Stimulated activated CD8-positive, alpha-beta memory T cell treated with anti-CD3 and anti-CD28 coated beads, Interleukin-4, amount 100 ng/mL, for 1 hour (primary cell): ENCODE measurements at places on chromosomes 5 and 9.

GRCh38 chr9:90964101-90965020 is 162.7 kb downstream of the SYK start:
- no peak for DNase-seq

DNA sequence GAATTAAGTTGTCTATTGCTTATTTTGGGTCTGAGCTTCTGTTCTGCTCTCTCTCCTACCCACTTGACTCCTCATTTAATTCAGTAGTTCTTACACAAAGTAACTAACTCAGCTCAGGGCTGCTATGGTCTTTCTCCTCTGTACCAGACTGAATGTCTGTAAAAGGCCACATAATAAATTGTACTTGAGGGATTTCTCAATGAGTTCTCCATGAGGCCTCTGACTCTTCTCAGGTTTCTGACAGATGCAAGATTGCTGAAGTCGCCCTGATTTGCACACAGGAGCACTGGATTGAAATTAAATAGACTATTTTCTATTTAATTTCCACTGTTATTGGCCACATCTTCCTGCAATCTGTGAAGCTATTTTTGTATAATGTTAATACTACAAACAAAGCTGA is 2.9 kb downstream of the IQGAP2 start:
- DNase-seq: no peak

- no peak for DNase-seq
Measured at GRCh38 chr5:61766141-61766540, 434.1 kb downstream of the ZSWIM6 start.

- DNase-seq: no peak
Measured at GRCh38 chr5:62190931-62191330, 115.1 kb upstream of the KIF2A start.

DNA sequence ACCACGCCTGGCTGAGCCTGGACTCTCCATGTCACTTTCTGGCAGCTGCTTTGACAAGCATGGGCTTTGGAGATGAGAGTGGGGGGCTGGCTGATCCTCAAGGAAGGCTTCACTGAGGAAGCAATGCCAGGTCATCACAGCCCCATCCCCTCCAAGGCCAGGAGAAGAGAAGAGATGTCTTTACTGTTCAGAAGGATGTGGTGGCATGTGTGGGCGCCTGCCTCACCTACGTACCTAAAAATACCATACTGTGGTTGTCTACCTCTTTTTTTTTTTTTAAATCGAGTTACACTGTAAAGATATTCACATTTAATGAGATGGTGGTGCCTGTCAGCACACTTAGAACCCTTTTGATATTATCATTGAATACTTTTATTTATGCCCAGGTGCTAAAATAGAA is 26.4 kb upstream of the CTNNA1 start:
- no peak for DNase-seq

GRCh38 chr5:107593009-107593408 is 77.7 kb downstream of the EFNA5 start:
- no peak for DNase-seq

- DNase-seq: no peak
Measured at GRCh38 chr5:132298298-132299212, 4.4 kb downstream of the SLC22A4 start.

- no peak for DNase-seq
Measured at GRCh38 chr9:29945012-29945411, 2371.7 kb upstream of the C9orf72 start.

DNA sequence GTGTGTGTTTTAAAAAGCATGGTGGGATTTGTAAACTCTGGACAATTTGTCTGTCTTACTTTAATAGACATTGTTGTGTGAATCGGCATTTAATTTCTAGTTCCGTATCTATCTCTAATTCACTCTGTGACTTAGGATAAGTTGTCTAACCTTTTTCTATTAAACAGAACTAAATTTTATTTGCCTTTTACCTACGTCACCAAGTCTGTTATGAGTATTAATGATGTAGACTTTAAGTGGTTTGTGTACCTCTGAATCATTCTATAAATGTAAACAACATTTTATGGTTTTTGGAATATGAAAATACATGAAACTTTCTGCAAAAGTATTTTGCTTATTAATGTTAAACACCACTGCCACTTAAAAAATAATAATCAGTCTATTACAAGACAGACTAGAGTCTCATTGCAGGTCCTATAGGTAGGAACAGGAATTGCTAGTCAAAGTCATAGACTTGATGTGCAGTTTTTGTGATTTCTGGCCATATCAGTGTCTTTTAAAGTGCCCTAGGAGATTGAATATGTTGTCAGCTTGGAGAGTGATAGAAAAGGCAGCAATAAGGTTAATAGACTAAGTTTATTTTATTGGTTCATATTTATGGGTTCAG is 5.6 kb downstream of the RBM27 start:
- no peak for DNase-seq

- no peak for DNase-seq
Measured at GRCh38 chr9:98906273-98907040, 37.2 kb upstream of the COL15A1 start.

GRCh38 chr9:79664375-79664831 is 92.6 kb downstream of the TLE4 start:
- DNase-seq: no peak

- no peak for DNase-seq
Measured at GRCh38 chr9:111876179-111876578, 20.4 kb upstream of the UGCG start.

- no peak for DNase-seq
Measured at GRCh38 chr9:21871256-21871975, 69.0 kb downstream of the MTAP start.

DNA sequence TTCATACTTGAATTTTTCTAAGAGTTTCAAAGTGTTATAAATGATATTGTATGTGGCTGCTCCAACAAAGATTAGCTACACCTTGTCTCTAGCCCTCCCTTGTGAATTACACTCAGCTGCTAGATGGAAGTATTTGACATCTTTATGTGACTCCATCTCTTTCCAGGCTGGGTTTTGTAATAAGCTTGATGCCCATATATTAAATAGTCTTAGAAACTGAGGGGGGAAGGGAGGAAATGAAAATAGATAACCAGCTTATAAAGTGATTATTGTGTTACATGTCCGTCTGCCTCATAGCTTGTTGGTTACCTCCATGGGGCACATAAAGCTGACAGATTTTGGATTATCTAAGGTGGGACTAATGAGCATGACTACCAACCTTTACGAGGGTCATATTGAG is 63.4 kb downstream of the CD180 start:
- no peak for DNase-seq

DNA sequence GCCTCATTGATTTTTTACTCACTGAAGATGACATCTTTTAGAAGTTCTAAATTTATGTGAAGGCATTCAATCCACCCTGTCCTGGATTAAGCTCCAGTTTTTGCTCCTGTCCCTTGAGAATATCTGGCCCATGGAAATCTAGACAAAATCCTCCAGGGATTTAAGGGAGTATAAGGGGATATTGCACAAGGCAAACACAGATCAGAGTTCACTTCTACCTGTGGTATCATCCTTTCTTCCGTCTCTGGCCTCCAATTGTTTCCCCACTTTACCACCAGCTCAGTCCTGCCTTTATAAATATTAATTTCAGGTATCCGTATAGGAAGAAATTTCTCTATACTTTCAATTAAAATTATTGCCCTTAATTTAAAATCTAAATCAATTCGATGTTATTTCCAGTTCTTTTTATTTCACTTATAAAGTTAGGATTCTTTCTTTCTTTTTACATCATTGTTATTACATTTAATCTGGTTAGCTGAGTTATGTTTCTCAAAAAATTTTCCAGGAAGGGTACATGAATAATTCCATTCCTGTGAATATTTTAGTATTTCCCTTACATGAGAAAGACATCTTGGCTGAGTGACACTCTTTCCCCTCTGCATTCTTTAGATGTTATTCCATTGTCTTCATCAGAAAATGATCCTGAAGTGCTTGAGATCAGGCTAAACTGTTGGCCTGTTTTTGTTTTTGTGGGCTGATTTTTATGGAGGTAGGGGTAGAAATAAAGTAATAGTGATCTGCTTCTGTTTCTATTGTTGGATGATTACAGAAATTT is 194.3 kb upstream of the MAP3K1 start:
- no peak for DNase-seq

- DNase-seq: no peak
Measured at GRCh38 chr9:35134920-35135319, 19.3 kb upstream of the ATOSB start.

DNA sequence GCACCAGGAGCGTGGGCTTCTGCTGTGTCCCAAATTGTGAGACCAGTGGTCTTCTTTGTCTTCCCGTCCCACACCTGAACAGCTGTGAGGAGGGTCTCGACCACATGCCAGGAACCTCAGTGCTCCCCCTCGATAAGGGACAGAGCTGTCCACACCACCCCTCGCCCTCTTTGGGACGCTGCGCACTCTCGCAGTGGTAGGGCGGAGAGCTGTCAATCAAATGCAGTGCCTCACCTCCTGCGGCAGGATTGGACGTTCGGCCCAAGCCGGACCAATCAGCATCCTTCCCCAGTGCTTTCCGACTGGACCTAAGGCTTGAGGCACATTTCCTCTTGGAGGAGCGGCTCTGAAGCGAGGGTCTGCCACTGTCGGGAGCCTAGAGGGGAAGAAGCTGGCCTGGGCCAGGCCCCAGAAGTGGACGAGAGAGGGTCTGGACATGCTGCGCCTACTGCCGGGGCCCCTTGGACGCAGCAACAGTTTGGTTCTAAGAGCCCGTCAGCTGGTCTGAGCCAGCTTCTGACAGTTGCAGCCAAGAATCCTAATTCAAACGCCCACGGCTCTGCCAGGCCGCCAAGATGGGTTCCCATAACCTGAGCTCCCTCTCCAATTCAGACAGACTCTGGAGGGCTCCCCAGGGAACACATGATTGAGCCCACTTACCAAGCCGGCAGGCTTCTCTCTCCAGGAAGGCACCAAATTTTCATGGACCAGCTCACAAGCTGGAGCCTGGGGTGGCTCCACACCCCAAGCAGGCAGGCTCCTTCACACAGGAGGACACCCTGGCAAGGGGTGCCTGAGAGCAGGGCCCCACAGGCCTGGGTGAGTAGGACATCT is 28.1 kb upstream of the ADAMTS2 start:
- DNase-seq: no peak

DNA sequence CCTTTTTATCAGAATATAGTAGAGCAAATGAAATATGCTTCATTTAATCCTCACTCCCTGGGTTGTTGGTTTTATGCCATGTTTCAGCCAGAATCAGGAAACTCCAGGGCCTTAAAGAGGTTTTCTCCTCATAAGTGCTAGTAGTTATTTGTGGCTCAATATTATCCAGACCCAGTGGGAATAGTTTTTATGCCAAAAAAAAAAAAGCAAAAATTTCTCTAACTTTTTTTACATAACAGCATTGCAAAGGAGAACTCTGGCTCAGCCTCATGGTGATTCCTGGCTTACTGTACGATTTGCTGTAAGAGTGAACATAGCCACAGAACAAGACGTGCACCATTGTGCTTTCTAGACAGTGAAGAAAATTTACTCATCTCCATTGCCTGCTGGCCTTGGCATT is 232.5 kb downstream of the PJA2 start:
- no peak for DNase-seq

DNA sequence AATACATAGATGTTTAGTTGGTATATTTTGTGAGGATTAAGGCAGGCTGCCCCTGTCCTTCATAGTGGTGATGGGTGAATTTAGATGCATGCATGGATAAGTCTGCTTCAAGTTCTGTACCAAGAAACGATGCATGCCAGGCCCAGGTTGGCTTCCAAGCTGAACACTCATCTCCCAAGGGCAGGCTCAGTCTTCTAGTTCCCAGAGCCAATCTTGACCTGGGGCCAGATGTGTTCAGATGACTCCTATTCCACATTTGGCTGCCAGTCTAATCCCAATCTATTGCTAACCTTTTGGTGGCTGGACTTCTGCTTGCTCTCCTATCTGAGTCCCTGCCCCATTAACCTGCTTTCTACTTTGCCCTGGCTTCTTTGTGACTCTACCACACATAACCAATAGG is 18.5 kb upstream of the SNAPC3 start:
- no peak for DNase-seq

- DNase-seq: no peak
Measured at GRCh38 chr5:73672132-73672531, 46.1 kb downstream of the ARHGEF28 start.

GRCh38 chr9:123033864-123034601 is 566 bp downstream of the GPR21 start:
- DNase-seq: no peak

- no peak for DNase-seq
Measured at GRCh38 chr5:151742870-151743294, 15.5 kb downstream of the ATOX1 start.

DNA sequence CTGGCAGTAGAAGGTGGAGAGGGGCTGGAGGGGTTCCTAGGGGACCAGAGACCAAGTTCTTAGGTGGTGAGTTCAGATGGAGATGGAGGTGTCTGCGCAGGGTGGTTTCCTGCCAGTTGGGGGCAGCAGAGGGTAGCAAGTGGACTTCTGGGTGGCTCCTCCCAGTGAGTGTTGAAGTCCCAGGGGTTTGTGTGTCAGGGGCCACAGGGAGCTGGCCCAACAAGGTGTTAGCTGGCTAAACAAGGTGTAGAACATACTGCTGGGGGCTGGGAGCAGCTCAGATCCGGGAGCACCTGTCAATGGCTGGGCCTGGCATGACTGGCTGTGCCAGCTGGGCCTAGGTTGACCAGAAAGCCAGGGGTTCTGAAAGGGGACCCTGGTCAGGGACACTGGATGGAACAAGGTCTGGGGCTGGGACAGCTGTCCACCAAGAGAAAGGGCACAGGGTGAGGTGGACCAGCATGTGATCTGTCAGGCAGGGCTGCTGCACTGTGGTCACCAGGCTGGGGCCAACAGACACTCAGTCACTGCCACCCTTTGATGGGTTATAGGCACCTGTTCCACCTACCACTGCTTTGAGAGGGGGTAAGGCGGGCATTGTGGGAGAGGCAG is 35.6 kb downstream of the DAB2IP start:
- DNase-seq: no peak

GRCh38 chr5:129511291-129511690 is 51.2 kb downstream of the ADAMTS19 start:
- no peak for DNase-seq

DNA sequence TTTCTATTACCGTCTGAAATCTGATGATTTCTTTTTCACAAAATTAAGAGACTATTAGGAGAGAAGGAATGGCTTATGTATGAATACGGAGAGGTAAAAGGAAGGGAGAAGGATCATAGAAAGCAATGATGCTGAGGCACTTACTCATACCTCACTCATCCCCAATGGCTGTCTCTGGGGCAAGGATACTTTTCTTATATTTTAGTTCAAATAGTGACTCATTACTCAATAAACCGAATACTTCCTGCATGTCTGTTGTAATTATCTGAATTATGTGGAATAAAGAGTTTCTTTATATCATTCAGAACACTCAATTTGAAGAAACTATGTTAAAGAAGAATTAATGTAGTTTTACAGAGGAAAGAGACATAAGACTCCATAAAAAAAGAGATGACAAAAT is 284.5 kb upstream of the NUDT12 start:
- no peak for DNase-seq

GRCh38 chr5:112024769-112025168 is 267.8 kb upstream of the NREP start:
- no peak for DNase-seq

GRCh38 chr5:52818360-52818759 is 30.6 kb downstream of the ITGA1 start:
- no peak for DNase-seq
